ENCODE measurements at places on chromosomes 2 and 18. TPM values are rescaled to one million over a fixed set of nuclear protein-coding genes. Genes with fewer than 3 reads are reported as not detected.

- DNase-seq: no peak
Measured at GRCh38 chr2:126620302-126620701, 35.7 kb upstream of the GYPC start.

GRCh38 chr2:15678346-15678745 is 86.7 kb downstream of the DDX1 start:
- no peak for DNase-seq

- DNase-seq: no peak
Measured at GRCh38 chr2:143083636-143084035, 45.6 kb upstream of the ARHGAP15 start.

GRCh38 chr18:49967171-49967570 is 153.8 kb upstream of the ACAA2 start:
- no peak for DNase-seq

DNA sequence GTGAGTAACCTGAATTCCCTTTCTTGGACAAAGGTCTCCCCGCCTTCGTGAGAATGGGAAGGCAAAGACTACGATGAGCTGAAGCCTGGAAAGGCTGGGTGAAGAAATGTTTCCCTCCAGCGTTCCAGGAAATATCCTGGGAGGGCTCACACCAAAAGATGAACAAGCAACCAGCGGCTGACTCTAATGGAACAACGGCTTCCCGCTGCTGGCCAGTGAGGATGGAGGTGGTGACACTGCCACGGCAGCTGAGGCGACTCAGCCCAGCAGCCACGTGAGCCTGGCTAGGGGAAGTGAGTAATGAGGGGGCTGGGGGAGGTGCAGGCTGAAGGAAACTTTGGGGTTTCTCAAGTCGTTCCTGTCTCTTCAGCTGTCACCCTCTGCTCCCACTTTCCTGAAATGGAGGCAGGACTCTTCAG is 105.0 kb upstream of the SMAD7 start:
- peak; percentile 72 for DNase-seq

The TSPYL6 gene
- total RNA-seq: not detected

The GCG gene
- not detected for total RNA-seq

DNA sequence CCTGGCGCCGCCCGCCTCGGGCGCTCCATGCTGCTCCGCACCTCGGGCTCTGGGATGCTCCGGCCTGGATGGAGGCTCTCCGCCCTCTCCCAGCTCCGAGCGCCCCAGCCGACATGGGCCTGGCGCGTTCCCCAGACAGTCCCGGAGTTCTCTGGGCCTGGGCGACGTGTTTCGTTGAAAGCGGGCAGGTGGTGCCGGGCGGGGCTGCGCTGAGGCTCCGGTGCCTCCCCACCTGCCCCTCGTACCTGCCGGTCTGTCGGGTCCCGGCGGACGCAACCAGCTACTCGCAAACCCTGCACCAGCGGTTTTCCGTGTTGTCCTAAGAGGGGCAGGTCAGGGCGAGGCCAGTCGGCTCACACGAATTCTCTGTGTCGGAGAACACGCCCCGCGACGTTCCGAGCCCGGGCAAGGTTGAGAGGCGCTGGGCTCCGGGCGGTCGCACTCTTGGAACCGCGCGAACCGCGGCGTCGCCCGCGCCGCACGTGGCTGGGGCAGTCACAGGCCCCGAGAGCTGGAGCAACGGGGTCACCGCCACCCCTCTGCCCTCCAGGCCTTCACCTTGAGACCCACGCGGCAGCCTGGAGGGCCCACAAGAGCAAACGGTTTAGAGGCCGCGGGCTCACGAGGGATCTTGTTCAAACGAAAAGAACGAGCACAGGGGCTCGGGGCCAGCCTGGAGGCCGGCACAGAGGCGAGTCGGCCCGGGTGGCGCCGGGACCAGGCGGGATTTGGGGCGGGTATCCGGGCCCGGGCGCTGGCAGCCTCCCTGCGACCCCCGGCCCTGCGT is 4.2 kb upstream of the SIX2 start:
- DNase-seq: no peak

- DNase-seq: no peak
Measured at GRCh38 chr2:132593171-132593570, 76.8 kb downstream of the LYPD1 start.

The SLC5A6 gene
- 10.3 TPM for total RNA-seq

The GNAL gene
- 1.1 TPM for total RNA-seq

The ALPI gene
- total RNA-seq: not detected

- no peak for DNase-seq
Measured at GRCh38 chr2:110998311-110998710, 122.4 kb upstream of the BCL2L11 start.

GRCh38 chr2:210671065-210671464 is 114.7 kb downstream of the CPS1 start:
- no peak for DNase-seq

The RNF152 gene
- 24.0 TPM for total RNA-seq

DNA sequence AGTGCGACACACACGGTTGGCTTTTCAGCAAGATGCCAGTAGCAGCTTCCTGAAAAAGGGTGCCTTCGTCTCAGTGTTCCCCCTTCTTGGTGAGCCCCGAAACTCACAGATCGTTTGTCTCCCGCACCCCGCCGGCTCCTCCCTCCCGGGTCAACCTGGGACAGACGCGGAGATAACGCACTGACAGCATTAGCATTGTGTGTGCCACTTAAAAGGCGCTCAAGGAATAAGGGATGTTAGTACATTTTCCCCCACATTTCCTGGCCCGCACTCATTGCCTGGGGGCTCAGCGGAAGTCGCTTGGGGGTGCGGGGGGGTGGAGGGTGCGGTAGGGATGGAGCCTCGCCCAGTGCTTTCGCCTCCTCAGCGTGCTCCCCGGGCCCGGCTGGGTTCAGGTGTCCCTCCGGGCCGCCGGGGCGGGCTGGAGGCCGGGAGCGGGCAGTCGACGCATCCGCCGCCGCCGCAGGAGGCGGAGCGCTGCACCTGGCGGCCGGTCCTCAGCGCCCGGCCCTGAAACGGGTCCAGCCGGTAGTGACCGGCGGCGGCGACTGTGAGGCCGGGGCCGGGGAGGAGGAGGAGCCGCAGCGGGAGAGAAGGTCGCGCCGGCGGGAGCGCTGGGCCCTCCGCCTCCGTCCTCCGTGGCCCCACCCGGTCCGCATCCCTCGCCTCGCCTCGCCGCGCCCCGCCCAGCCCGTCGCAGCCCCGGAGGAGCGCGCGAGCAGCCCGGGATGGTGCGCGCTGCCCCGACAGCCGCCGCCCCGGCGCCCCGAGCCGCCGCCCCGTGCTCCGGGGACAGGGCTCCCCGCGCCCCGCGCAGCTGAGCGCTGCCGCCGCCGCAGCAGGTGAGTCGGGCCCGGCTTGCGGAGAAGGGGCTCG is at the start of gene MFSD6:
Gene MFSD6 (plus strand): TSS at position 694 of the 876 bp plus-strand sequence. CDS start 27,675 bp downstream, outside the sequence.
- peak; percentile 55 for DNase-seq

The PDE1A gene
- 12.9 TPM for total RNA-seq

- no peak for DNase-seq
Measured at GRCh38 chr2:11408959-11409571, 56.9 kb downstream of the E2F6 start.

The BMP10 gene
- total RNA-seq: not detected

Data from heart left ventricle (tissue), 16 donors.